ENCODE measurements at places on chromosomes 4 and X. TPM values are rescaled to one million over a fixed set of nuclear protein-coding genes. Genes with fewer than 3 reads are reported as not detected.

The P2RY10 gene
- not detected for total RNA-seq

The NDST3 gene
- not detected for total RNA-seq

The GNRHR gene
- not detected for total RNA-seq

The MTNR1A gene
- total RNA-seq, result 0.67 TPM

The NEUROG2 gene
- total RNA-seq, result not detected

The NOX1 gene
- total RNA-seq, result not detected

Data from mammary epithelial cell (primary cell).